ENCODE measurements at places on chromosomes 12 and 14.

DNA sequence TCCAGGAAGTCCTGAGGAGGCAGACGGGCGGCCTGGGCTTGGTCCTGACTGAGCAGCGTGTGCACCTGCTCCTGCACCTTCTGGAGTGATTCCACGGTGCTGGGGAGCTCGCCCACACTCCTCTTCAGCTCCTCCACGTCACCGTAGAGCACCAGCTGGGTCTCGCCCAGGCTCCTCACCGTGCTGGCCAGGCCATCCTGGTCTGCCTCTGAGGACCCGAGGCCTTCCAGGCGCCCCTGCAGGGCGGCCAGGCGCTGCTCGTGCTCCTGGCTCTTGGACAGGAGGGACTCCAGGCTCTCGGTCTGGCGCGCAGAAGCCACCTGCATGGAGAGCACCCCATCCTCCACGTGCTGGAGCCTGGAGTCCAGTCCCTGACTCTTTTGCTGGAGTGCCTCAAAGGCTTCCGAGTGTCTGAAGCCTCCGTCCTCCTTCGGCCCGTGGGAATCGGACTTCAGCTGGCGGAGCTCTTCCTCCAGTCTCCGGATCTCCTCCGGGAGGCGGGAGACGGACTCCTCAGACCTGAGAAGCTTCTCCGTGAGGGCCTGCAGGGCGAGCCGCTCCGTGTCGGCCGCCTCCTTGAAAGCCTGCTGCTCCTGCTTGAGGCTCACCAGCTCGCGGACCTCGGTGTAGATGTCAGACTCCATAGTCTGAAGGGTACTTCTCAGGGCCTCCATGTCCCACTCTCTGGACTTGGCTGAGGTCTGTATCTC, 8.4 kb downstream of the CKAP4 start:
- DNase-seq = no peak

- DNase-seq = no peak
These were observed 35.3 kb downstream of the MAP1LC3B2 start for GRCh38 chr12:116594325-116595038.

DNA sequence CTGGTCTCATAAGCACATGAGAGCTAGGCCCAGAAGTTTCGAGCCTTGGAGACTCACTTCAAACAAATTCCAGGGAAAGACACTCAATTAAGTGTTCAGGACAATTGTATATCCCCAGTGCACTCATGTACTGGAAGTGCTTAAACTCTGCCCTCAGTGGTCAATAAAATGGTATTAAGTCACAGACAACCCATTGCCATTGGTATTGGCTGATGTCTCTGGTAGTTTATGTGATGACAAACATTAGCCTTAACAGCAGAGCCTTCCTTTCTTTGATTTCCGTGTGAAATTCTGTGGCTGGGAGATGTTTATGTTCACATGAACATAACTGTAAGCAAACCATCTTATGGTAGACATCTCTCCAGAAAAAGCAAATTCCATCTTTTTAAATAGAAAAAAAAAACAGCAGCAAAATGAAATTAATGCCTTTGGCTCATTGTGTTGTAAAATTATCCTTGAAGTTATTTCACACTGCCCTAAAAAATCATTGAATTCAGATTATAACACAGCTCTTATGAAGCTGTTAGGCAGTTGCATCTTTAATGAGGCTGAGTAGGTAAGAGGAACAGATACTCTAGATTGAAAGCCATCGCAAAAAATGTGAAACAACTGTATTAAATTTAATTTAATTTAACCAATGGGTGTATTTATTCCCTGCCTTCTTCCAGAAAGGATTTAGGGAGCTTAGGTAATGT, 216.2 kb upstream of the PLEKHG7 start:
- no peak for DNase-seq

DNA sequence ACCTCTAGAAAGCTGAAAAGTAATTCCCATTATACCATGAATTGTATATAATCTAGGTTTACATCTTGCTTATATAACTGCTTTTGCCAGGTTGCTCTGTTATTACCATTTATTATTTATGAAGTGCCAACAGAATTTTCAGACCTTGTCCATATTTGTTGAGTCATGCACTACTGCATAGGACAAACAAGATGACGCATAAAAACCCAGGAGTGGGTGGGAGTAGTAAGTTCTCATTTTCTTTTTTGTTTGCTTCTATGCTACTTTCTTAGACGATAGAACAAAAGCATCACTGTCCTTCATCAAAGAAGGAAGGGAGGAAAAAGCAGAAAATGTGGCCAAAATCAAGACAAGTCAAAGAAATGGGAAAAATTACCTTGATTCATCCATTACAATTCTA, 119.0 kb upstream of the RASSF8 start:
- DNase-seq = peak; percentile 76

- peak; percentile 79 for DNase-seq
These were observed 11.0 kb downstream of the PDE1B start for GRCh38 chr12:54560374-54560858.

DNA sequence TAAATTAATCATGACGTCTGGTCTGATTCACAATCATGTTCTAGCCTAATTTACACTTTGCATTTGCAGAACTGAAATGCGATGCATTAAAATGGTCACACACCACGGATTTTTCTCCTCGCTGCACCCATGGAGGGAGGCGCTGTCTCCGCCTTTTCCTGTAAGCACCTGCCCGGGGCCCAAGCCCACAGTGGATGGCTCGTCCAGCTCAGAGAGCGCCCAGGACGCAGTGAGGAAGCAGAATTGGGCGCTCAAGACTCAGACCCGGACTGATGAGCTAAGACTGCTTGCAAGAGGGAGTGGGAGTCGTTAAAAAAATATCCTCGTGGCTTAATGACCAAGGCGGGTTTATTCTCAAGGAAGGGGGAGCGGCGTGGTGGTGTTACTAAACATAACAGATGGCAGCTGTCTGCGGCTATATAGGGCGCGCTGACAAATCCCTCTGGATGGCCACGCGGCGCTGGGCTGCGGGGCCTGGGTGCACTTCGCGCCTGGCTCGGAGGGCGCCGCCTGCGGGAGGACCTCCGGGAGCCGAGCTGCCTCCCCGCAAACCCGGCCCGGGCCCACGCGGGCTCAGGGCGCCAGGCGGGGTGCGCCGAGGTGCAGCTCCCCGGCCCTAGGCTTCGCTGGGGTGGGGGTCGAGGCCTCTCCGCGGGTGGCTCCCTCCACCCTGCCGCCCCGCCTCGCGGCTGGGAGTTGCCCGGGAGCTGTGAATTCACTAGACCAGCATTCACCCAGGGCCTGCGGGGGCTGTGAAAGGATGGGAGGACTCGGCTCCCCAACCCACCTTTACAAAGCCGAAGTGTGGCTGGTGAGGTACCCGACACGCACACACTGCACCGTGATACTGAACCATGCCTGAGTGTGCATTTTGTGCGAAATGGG, 78.7 kb downstream of the PPM1A start:
- peak; percentile 26 for DNase-seq

DNA sequence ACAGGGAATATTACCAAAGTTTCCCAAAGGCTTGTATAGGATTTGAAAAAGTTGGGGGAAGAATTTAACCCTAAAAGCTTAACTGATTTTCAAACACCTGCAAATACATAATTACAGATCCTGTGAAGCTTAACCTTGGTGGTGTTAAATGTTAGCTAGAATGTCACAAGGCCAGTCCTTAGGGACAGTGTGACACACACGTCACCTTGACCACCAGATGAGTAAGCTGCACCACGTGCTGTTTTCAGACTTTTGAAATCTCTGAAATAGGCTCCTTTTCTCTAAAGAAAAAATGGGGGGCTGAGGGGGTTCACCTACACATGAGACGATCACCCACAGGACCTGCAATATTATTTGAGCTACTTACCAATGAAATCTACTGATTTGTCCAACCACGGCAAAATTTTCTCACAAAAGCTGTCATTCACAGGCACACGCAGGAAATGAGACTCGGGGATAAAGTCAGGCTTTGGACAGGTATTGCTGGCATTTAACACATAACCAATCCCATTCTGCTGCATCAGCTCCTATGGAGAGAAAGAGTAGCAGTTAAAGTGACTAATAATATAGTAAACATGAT, 75.9 kb downstream of the DUSP16 start:
- no peak for DNase-seq

Data from choroid plexus epithelial cell (primary cell).